ENCODE measurements at places on chromosomes 5 and 9.

- no peak for DNase-seq
Measured at GRCh38 chr5:118557251-118557661, 431.1 kb downstream of the DTWD2 start.

GRCh38 chr5:138905541-138905940, 30.4 kb upstream of the LRRTM2 start:
- DNase-seq = no peak

DNA sequence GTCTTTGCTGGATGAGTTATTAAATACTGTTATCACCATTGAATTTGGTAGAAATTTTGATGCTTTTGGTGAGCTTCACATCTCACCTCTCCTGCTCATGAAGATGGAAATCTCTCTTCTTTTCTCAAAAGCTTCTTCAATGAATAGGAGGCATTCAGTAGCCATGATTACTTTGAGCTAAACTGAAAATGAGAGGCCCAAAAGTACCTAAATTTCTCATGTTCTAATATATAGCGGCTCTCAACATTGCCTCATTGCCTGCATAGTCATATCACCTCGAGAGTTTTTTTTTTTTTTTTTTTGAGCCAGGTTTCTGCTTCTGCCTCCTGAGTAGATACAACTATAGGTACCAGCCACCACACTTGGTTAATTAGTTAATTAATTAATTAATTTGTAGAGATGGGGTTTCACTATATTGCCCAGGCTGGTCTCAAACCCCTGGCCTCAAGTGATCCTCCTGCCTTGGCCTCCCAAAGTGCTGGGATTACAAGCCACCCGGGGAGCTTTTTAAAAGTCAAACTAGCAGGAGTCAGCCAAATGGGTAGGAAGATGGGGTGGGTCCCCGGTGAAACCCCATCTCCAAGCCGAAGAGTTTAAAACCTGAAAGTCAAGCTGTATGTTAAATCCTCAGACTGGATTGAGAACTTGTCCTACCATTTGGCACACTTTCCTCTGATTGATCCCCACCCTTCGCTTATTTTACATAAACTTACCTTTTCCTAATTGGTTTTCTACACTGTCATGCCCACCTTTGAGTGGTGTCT, 169.0 kb downstream of the DOCK2 start:
- DNase-seq = no peak

DNA sequence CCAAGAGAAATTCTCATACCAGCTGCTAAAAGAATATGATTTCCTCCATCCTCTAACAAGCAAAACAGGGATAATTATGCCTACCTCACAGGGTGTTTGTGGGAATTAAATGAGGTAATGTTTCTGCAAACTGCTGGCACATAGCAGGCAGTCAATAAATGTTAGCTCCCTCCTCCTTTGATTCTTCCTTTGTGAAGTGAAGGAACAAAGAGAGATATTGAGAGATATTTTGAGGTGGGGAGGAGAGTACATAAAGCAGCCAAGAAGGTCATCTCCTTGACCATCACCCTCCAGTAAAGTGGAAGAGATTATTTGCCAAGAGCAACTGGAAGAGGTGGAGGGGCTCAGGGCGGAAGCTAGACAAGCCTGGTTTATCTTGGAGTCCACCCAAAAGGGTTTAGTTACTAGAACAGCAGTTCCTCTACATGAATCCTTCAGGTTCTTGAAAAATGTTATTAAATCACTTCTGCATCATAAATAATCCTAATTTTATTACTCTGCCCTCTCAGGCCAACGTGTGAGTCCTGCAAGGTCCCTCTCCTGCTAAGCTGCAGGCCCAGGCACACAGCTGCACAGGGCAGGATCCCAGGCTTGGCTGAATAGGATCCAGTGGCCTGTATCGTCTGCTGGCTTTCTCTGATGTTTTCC, 35.0 kb upstream of the TLE1 start:
- no peak for DNase-seq

GRCh38 chr9:126608551-126608950, 5.2 kb upstream of the LMX1B start:
- DNase-seq = no peak

DNA sequence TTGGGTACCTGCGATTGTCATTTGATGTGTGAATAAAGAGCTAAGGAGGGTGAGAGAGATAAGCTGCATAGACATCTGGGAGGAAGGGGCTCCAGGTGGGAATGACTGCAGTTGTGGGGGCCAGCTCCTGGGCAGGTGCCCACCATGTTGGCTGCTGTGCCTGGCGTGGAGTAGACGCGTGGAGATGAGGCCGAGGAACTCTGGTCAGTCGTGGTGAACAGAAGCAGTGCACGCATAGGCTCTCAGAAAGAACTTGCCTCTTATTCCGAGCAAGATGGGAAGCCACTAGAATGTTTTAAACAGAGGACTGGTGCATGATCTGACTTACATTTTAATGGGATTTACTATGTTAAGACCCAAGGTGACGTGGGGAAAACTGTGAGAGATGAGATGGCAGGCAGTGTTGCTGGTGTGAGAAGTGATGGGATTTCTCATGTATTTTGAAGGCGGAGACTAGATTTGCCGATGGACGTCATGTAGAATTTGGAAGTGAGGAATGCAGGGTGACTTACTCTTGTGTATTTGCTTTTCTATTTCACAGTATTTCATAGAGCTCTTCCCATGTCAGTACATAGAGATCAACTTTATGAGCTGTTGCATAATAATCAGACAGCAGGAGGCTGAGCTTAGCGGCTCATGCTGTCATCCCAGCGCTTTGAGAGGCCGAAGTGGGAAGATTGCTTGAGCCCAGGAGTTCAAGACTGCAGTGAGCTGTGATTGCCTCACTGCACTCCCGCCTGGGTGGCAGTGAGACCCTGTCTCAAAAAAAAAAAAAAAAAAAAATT, 71.1 kb downstream of the EHMT1 start:
- no peak for DNase-seq

DNA sequence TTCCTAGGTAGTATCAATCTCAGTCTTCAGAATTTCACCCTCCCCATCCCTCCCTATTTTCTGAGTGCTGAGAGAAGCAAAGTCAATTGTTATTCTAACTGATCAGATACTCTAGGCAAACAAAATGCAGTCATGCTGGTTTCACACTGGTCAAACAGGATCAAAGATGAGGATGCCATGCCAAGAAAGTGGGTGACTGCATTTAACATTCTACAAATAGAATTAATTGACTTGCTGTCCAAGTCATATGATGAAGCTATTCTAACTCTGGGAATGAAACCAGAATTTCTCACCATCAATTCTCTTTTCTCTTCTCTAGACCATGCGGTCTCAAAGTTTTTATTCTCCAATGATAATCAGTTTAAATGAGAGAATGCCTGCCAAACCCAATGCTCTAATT, 112.5 kb downstream of the CTNND2 start:
- DNase-seq = no peak

DNA sequence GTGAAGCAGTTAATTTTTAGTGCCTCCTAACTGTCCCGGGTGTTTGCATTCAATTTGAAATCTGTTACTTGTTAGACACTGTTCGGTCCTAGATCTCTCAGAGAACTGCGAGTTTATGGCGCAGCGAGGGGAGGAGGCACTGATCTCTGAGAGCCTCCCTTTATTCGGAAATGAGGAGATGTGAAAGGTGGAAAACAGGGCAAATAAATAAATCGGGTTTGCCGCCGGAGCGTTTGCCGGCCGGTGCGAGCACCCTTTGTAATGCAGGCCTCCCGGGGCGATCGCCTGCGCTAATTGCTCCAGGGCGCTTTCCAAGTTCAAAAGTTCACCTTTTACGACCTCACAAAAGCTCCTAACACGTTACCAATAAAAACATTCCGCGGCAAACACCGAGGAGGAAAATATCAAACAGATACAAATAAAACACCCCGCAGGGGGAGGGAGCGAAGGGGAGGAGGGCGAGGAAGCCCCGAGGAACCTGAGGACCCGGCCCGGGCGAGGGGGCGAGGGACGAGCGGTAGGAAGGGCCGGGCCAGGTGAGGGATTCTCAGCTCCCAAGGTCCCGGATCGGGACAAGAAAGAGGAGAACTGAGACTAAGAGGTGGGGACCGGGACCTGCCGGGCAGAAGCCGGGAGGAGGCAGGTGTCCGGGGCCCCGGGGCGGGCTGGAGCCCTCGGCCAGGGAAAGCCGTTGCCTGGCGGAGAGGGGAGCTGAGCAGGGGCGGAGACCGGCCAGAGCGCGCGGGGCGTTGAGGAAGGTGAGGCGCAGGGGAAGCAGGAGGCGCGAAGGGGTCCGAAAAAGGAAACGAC, 1.4 kb downstream of the NR6A1 start:
- DNase-seq = no peak

DNA sequence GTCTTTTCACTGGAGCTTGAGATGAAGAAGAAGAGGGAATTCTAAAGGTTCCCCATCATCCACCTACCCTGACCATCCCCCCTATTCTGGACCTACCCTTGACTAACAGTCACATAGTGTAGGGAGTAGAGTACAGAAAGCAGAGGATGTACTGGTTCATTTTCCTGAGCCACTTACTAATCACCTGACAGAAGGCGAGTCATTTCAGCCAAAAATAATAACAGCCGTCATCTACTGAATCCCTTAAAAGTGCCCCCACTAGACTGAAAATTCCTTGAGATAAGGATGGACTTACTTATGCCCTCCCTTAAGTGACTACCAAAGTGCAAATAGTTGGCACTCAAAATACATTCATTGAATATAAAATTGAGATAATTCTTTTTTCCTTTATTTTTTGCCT, 112.2 kb downstream of the FOXD1 start:
- no peak for DNase-seq

DNA sequence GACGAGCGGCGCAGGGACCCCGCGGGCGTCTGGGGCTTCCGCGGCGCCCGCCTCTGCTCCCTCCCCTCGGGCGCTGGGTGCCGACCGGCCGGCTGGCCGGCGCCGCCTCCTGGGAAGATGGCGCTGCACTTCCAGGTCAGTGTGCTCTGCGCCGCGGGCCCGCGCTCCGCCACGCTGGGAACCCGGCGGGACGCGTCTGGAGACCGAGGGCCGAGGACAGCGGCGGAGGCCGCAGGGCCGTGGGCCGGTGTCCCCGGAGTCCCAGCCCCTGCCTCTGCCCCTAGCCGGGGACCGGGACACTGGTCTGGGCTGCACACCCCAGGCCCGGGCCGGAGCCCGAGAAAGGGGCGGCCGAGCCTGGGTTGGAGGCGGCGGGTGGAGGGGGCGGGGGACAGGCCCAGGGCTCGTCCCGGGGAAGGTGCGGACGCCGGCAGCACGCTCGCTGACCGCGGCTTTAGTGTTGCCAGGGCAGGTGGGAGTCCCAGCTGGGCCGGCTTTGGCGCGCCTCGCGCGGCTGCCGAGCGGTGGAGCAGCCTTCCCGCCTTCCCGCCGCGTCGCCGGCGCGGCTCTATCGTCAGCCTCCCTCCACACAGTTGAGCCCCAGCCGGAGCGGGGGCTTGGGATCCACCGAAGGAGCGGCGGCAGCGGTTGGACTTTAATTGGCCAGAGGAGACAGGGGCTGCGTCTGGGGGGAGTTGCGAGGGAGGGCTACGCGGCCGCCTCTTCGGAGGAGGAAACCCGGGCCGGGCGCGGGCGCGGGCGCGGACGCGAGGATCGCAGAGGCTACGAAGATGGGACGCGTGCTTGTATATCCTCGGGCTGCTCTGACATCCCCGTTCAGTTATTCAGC, at the start of gene RANBP17:
Gene RANBP17 (plus strand): TSS at position 102 of the 850 bp plus-strand sequence.
- DNase-seq = no peak

GRCh38 chr9:71025201-71025600, 96.2 kb downstream of the TRPM3 start:
- no peak for DNase-seq

GRCh38 chr9:72262063-72262462, 102.9 kb downstream of the ZFAND5 start:
- DNase-seq = no peak

- DNase-seq = no peak
Measured at GRCh38 chr9:20144197-20144596, 355.4 kb upstream of the SLC24A2 start.

GRCh38 chr9:77511525-77511924, 136.6 kb downstream of the GNA14 start:
- no peak for DNase-seq

Data from activated T-cell treated with anti-CD3 and anti-CD28 coated beads for 24 hours (primary cell).